ENCODE measurements at places on chromosomes 4 and X.
A peak's percentile ranks its signal among the peaks of the same experiment; 100 is the strongest.

DNA sequence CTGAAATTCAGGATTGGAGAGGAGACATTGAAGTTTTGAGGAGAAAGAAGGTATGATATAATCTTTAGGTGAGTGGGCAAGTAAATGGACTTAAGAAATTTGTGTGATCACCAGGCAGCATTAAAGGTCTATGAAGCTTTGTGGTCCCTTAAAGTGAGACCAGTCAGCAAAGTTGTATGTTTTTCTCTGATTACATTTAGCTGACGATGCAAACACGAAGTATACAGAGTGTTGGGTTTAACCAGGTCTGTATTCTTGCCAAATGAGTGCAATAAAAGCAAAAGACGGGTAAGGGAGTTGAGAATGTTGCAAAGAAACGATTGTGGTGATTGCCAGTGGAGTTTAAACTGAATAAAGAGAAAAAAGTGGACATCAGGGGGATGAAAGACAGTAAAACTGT is 11.6 kb upstream of the YIPF6 start:
- DNase-seq, result no peak

- no peak for DNase-seq
Measured at GRCh38 chr4:189143263-189143952, 797.3 kb upstream of the FRG1 start.

GRCh38 chr4:113471146-113471860 is 290.2 kb downstream of the CAMK2D start:
- no peak for DNase-seq

DNA sequence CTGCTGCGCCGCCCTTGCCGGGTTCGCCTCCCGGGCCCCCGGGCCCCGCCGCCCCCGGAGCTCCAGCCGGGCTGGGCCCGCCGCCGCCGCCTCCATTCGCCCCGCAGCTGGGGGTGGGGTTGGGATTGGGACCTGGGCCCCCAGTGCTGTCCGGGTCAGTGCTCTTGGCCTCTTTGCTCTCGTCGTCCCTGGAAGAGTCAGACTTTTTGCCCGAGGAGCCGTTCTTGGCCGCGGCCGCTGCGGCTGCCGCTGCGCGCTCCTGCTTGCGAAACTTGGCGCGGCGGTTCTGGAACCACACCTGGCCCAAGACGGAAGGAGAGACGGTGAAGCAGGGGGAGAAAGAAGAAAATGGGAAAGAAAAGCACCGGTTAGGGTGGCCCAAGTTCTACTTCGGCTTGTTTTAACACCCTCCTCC is 2.5 kb downstream of the PHOX2B start:
- no peak for DNase-seq

DNA sequence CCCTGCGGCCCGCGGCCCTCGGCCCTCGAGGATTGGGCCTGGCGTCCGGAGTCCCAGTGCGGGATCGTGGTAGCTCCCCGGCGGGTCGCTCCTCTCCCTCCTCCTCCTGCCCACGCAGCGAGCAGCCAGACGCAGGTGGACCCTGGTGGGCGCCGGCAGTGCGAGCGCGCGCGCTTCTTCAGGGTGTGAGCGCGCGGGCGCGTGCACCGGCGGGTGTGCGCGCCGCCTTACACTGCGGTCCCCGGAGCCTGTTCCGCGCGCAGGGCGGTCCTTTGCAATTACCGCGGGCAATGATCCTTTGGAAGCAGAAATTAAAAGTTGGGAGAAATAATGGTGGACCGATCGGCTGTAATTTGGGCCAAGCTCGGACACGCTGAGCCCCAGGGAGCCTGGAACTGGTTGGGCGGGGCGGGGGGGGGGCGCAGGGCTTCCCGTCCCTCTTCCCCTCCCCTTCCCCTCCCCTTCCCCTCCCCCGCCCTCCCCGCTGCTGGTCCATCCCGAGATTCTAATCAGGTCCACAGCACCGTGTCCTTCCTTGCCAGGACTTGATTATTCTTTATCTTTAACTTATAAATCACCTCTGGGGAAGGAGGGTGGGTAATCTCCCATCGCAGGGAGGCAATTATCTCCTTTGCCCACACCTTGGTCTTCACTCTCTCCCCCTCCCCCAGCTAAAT is 1.6 kb upstream of the NKX1-1 start:
- DNase-seq, result no peak

DNA sequence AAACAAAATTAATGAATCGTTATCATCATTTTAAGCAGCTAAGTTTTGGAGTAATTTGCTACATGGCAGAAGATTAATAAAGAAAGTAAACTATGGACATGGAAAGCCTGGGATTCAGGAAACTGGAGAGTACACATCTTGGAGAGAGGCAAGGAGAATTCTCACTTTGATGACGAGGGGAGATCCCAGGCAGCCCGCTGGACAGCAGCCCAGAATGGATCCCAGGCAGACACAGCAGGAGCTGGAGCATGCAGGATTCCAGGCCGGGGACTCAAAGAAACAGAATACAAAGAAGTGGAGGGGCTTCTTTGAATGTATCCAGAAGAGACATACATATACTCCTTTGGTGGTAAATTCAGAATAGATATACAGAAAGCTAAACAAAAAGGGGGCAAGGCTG is 118.0 kb upstream of the ATP6AP2 start:
- no peak for DNase-seq

GRCh38 chrX:153554519-153555167 is 37.2 kb downstream of the ATP2B3 start:
- peak; percentile 79 for DNase-seq

DNA sequence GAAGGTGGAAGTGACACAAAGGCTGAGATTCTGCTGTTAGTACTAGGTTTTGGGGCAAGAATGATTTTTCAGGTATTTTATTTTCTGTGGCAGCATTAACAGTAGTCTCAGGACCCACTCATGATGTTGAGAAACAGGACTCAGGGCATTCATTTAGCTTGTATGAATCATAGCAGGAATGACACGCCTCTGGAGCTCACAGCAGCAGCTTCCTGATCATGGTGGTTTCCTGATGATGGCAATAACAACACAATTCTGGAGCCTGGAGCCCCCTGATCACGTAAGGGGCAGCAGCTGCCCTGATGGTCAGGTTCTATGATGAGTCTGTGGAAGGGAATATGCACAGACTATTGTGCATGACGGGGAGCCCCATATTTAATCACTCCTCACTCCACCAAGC is 47.0 kb downstream of the TASL start:
- DNase-seq, result no peak

DNA sequence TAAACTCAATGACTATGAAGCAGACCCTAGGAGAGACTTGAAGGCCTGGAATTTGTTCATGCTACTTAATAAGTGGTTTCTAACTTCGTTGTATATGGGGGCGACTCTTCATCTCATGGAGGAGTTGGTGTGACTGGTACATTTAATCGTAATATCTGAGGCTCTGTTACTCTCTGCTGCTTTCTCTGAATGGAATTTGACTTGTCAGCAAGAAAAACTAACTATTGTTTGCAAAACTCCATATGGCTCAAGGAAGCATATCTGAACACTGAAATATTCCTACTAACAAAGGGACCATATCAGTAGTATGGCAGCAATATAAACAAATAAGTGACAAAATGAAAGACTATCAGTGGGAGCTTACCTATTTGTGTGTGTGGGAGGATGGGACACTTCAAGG is 132.0 kb upstream of the RPS6KA6 start:
- no peak for DNase-seq

DNA sequence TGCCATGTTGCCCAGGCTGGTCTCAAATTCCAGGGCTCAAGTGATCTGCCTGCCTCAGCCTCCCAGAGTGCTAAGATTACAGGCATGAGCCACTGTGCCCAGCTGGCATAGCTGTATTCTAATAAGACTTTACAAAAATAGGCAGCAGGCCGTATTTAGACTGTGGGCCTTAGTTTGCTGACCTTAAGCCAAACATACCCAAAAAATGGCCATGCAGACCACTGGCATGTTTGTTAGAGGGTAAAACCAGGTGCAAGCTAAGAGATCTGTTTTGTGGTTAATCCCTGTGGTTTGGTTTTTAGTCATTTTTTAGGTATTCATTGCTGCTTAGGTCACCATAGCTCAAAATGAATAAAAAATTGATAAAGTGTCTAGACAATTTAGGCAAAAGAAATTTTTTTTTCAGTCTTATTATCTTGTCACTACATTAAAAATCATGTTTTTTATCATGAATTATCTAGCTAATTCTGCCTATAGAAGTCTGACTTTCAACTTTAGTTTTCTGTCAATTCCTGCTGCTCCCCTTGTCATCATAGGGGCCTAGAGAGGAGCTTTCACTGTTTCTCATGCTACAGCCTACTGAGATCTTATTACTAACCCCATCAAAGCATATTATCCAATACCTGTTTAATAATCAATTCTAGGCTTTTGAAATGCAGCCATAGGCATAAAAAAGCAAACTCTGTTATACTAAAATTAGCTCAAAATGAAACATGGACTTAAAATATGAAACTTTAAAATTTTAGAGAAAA is 7.5 kb upstream of the SPINK2 start:
- DNase-seq, result no peak

- no peak for DNase-seq
Measured at GRCh38 chr4:158599150-158599549, 72.5 kb downstream of the C4orf46 start.

- DNase-seq, result no peak
Measured at GRCh38 chr4:80302616-80303223, 32.8 kb upstream of the CFAP299 start.

- DNase-seq, result no peak
Measured at GRCh38 chr4:53863736-53864365, 200.6 kb downstream of the CHIC2 start.

DNA sequence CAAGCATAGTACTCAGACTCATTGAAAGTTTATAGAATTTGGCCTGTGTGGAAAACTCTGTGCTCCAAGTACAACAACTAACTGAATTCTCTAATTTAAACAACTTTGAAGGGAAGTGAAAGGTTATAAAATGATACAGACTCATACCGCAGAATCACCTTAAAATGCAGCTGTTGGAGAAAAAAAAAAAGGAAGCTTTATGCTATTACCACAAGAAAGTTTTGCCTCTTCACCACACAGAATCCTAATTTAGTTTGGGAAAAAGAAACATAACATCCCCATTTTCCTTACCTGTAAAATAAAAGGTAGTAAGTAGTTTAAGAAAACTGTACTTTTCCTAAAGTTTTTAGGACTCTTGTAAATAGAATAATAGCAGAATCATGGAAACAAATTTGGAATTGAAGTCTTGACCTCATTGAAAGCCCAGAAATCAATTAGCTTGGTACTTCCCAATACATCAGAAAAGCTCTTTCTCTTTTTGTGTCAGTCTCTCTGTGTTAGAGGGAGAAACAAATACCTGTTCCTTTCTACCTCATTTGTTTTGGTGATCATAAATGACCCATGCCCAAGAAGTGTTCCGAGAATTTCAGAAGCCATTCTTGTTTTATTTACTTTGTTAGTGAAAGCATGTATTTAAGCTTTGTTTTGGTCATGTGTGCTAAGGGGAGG is 78.8 kb downstream of the NFKB1 start:
- DNase-seq, result no peak

DNA sequence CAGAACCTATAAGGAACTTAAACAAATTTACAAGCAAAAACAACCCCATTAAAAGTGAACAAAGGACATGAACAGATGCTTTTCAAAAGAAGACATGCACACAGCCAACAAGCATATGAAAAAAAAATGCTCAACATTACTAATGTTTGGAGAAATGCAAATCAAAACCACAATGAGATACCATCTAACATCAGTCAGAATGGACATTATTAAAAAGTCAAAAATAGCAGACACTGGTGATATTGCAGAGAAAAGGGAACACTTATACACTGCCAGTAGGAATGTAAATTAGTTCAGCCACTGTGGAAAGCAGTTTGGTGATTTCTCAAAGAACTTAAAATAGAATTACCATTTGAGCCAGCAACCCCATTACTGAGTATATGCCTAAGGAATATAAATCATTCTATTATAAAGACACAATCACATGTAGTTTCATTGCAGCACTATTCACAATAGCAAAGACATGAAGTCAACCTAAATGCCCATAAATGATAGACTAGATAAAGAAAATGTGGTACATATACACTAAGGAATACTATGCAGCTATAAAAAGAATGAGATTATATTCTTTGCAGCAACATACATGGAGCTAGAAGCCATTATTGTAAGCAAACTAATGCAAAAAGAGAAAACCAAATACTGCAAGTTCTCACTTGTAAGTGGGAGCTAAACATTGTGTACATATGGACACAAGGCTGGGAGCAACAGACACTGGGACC is 1509.4 kb downstream of the TECRL start:
- DNase-seq, result no peak

GRCh38 chr4:133623847-133624246 is 474.8 kb downstream of the PCDH10 start:
- DNase-seq, result no peak

DNA sequence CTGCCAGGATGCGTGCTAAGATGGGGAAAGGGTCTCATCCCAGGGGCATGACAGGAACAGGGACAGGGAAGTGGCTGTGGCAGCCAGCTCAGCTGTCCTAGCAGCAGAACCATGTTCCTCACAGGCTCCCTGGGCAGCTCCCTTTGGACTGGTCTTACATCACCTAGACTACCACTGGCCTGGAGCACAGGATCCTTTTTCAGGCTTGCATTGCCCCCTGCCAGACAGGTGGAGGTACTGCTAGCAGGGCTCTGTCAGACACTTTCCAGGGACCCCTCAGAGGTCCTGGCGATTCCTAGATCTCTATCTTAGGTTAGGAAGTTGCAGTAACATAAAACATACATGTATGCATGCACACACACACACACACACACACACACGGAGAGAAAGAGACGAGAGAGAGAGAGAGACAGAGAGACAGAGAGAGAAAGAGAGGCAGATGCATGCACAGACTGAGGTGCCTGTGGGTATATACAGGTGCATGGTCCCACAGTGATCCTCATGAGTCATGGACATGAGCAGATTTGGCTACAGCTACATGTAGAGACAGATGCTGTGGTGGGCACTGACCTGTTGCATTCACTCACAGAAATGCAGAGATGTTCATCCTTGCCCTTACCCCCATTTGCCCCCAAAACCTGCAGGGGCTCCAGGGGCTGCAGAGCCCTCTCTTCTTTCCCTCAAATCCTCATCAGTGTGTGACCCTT is 63.6 kb downstream of the STARD8 start:
- peak; percentile 69 for DNase-seq

DNA sequence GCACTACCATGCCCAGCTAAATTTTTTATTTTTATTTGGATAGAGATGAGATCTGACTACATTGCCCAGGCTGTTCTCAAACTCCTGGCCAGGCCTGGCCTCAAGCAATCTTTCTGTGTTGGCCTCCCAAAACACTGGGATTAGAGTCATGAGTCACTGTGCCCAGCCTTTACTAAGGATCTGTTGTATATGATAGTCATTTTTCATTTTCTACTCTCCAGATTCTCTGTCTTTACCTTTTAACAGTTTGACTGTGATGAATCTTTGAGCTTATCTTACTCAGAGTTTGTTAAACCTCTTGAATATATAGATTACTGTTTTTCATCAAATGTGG is 161.8 kb downstream of the FNIP2 start:
- DNase-seq, result no peak

GRCh38 chrX:16114611-16115010 is 8.8 kb upstream of the GRPR start:
- no peak for DNase-seq

GRCh38 chrX:154355776-154356140 is 18.7 kb downstream of the FLNA start:
- no peak for DNase-seq

GRCh38 chrX:152177497-152178269 is 39.3 kb upstream of the MAGEA10 start:
- no peak for DNase-seq

- no peak for DNase-seq
Measured at GRCh38 chr4:94378047-94378446, 35.4 kb upstream of the HPGDS start.

Measured in HuH-7 (cell line).